ENCODE measurements at places on chromosomes 16 and 17.

- DNase-seq, result no peak
Measured at GRCh38 chr16:58265480-58266052, 29.3 kb downstream of the PRSS54 start.

DNA sequence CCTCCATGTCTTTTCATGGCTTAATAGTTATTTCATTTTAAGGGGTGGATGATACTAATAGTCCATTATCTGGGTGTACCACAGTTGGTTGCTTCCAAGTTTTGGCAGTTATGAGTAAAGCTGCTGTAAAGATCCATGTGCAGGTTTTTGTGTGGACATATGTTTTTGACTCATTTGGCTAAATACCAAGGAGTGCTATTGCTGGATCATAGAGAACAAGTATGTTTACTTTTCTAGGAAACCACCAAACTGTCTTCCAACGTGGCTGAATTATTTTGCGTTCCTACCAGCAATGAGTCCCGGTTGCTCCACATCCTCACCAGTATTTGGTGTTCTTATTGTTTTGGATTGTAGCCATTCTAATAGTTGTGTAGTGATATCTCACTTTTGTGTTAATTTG, 181.9 kb downstream of the SPECC1 start:
- no peak for DNase-seq

- DNase-seq, result no peak
Measured at GRCh38 chr17:65638221-65638975, 77.0 kb upstream of the AXIN2 start.

GRCh38 chr17:9003355-9004131, 17.8 kb upstream of the NTN1 start:
- DNase-seq, result no peak

DNA sequence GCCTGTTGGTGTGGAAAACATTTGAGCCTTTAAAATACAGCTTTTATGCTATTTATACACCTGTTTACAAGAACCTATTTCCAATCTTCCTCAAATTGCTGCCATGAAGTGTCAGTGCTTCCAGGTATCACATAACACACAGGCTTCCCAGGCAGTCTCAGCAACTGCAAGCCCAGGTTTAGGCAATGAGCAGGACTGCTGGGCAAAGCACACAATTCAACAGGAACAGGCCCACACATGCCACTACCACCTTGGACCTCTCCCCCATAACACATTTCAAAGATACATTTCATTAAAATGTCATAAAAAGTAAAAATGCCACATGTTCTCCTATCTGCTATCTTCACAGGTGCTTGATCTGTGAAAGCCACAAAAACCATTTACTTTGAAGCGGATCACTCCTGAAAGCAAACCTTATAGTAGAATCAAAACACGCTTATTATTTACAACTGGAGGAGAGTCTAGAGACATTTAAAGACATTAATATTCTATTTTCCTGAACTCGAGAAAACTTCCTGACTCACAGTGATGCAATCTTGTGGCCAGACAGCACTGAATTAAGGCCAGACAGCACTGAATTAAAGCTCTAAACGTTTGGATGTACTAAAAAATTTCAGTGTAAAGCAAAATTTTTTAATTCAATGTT, 31.5 kb downstream of the ANKFY1 start:
- no peak for DNase-seq

- no peak for DNase-seq
Measured at GRCh38 chr17:68710035-68710780, 109.0 kb upstream of the FAM20A start.

- no peak for DNase-seq
Measured at GRCh38 chr16:57686577-57686976, 8.0 kb upstream of the DRC7 start.

DNA sequence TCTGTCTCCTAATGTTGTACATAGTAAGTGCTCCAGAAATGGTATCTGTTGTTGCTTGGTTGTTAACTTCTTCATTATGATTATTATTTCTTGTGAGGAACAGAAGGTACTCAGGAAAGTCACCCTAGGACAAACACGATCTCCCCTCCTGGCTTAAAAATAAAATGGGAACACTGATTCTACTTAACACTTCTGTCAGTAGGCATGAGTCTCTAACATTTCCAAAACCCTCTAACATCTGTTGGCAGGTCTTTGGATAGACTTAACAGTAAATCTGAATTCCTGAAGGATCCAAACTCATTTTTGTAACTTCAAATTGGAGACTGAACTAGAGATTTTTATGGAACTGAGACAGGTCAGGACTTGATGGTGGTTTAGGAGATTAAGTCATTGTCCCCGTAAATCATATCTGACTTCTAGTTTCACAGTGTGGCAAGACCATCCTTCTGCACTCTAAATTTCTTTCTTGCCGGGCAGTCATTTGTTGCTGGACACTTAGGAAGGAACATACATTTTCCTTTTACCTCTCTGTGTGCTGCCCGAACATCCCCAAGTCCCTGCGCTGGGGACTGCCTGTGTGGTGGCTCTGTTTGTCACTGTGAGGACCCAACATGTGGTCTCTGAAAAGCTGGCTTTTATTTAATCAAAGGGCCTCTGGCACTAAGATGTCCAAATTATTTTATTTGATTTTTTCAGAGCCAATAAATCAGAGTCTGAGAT, 149.9 kb downstream of the NPIPB5 start:
- no peak for DNase-seq

- no peak for DNase-seq
Measured at GRCh38 chr16:49278944-49279725, 2.5 kb downstream of the CBLN1 start.

DNA sequence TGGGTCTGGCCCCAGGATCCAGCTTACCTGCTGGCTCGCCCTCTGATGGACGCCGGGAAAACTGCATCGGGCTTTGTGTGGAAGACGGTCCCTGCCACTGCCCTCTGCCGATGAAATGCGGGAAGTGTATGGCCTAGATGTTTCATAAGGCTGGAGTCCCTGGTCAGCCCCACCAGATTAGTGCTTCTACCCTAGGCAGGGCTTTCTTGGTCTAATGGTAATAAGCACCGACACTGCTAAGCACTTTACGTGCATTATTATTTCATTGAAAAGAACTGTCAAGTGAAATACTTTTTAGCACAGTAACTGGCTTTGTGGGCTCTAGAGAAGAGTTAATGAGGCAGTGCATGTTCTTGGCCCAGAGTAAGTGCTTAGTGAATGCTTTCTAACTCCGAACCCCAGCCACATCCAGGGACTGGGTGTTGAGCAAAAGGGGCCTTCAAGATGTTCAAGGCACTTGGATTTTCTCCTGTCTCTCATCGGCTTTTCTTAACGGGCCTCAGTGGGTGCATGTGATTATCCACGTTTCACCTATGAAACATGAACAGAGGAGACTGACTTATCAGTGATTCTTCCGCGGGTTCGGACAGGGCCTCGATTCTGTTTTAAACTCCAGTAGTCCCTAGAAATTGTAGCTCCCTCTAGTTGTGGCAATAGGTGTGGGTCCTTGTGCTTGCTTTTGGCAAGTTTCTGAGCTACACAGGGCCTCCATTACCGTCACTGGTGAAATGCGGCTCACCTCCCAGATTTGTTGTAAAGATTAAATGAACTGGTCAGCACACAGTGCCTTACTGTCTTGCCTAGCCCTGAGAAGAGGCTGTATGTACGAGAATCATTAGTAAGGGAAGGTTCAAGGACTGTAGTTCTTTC, 6.6 kb downstream of the TRAF4 start:
- DNase-seq, result peak; percentile 92

- DNase-seq, result peak; percentile 34
Measured at GRCh38 chr17:8994319-8994718, 27.0 kb upstream of the NTN1 start.

DNA sequence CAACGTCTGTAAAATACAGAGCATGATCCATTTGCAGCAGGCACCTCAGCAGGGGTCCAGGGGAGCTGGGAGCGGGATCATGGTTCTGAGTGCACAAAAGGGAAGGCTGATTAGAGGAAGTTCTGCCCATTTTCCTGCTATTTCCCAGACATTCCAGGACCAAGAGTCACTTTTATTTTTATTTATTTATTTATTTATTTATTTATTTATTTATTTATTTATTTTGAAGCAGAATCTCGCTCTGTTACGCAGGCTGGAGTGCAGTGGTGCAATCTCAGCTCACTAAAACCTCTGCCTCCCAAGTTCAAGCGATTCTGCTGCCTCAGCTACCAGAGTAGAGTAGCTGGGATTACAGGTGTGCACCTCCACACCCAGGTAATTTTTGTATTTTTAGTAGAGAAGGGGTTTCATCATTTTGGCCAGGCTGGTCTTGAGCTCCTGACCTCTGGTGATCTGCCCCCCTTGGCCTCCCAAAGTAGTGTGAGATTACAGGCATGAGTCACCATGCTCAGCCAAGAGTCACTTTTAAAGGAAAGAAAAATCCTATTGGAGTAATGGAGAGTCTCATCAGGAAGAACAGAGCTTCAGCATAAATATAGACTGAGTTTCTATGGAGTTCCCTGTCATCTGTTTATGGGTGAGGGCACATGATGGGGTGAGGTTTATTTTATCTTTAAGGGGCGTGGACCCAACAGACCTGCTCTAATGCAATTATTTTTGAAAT, 355.2 kb downstream of the HAPSTR1 start:
- DNase-seq, result no peak

GRCh38 chr17:78774453-78774852, 7.6 kb downstream of the CYTH1 start:
- no peak for DNase-seq

- peak; percentile 93 for DNase-seq
Measured at GRCh38 chr17:47650525-47651522, 1.1 kb downstream of the KPNB1 start.

DNA sequence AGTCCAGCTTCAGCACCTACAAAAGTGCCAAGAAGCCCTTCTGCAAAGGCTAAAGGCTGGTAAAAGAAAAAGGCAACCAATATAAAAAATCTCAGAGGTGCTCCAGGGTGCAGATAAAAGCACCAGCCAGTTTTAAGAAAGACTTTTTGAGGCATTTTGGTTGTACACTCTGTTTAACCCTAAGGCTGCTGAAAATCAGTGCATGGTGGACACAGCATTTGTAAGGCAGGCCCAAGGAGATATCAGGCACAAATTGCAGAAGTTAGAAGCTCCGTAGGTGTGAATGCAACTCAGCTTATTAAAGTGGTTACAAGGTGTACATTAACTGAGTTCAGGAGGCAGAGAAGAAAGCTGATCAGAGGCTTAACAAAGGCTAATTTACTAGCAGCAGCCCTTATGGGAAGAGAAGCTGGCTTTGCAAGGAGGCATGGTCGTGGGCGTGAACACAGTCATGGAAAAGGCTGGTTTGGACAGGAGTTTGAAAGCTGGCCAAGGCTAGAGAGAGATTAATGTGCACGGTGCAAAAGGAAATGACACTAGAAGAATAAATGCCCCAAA, 21.1 kb downstream of the ACSM1 start:
- peak; percentile 54 for DNase-seq

DNA sequence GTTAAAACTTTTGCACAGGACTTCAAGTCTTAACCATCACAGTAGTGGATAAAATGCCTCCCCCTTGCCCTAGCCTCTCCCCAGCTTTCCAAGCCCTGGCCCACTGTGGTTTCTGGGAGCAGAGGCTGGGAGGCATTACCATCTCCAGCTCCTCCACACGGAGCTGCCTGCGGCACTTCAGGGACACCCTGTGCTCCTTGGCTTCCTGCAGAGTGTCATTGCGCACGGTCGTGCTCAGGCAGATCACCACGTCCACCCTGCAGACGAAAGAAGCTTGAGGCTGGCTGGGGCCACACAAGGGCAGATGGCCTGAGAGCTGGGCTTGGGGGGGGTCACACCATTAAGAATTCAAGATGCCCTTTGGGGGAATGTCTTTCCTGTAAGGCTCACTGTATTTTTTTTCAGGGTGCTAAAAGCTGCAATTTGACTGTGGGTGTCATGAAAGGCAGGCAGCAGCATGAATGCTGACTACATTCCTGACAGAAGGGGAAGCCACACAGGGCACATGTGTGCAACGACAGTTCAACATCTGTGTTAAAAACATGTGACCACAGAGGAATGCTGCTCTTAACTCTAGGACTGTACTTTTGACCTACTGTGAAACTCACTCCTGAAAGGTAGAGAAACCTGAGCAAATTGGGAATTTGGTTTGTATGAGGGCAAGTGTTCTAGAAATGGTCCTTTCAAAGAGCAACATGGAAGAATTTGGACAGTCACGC, 47.7 kb upstream of the CLEC18B start:
- no peak for DNase-seq

- DNase-seq, result no peak
Measured at GRCh38 chr17:43782913-43783680, 2.9 kb downstream of the CFAP97D1 start.

- DNase-seq, result no peak
Measured at GRCh38 chr17:82076785-82077591, 11.4 kb upstream of the DUS1L start.

DNA sequence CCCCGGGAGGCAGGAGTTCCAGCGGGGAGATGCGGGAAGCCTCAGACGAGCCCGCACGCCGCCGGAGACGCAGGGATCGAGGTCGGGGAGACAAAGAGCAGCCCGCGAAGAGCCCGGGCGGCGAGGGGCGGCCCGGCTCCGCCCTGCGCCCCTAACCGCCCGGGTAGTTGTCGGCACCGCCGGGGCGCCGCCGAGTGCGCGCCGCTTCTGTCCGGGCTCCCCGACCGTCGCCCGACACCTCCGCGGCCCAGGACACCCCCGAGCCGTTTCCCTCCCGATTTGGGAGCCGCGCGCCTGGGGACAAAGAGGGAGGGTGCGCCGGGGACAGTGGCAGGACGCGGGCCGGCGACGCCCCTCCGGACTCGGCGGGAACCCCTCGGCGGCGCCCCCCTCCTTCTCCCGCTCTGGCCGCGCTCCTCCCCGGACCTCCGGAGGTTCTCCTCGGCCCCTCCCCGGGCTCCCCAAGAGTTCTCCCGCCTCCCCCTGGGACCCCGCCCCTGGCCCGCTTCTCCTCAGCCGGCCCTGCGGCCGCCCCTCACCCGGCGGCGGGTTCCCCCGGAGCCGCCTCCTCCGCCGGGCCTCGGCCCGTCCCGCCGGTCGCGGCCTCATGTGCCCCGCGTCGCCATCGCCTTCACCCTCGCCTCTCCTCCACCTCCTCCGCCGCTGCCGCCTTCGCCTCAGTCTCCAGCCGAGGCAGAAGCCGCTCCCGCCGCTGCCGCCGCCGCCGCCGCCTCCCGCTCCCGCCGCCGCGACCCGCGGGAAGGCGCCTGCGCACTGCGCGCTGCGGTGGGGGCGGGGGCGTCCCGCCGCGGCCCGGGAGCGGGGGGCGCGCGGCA, at the start of gene GJC1:
TSS of gene GJC1 (minus strand) at position 765 of the 836 bp plus-strand sequence. CDS start 24,470 bp downstream, outside the sequence.
- DNase-seq, result peak; percentile 60

- no peak for DNase-seq
Measured at GRCh38 chr17:38460082-38460715, 31.9 kb downstream of the ARHGAP23 start.

- no peak for DNase-seq
Measured at GRCh38 chr16:90010676-90011507, 8.4 kb downstream of the DBNDD1 start.

- DNase-seq, result no peak
Measured at GRCh38 chr16:21001262-21001661, 100.7 kb downstream of the LYRM1 start.

GRCh38 chr17:75475851-75476250, 19.4 kb downstream of the TMEM94 start:
- no peak for DNase-seq

- no peak for DNase-seq
Measured at GRCh38 chr17:36188891-36189306, 7.7 kb downstream of the CCL3L1 start.

DNA sequence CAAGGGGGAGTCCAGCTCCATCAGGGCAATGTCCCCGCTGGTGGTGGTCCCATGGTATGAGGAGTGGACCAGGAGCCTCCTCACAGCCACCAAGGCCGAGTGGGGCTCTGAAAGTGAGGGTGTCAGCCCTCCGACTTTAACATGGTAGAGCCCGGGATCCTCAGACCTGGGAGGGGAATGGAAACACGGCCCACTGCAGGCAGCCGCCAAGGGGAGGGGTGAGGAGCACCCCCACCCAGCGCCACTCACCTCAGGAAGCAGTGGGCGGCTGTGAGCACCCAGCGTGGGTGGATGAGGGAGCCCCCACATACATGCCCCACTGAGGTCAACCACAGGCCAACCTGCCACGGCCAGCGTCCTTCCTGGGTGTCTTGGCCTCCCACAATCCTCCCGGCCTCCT, 10.8 kb downstream of the ZG16B start:
- no peak for DNase-seq
